ENCODE measurements at places on chromosomes 1 and 21. TPM values are rescaled to one million over a fixed set of nuclear protein-coding genes. Genes with fewer than 3 reads are reported as not detected.

ALPL gene
- total RNA-seq: not detected

CRP gene
- total RNA-seq: not detected

OR6K3 gene
- not detected for total RNA-seq

NECAP2 gene
- total RNA-seq: 147 TPM

SERPINC1 gene
- not detected for total RNA-seq

MRPS14 gene
- 15.2 TPM for total RNA-seq

CACNA1E gene
- total RNA-seq: not detected

ANXA9 gene
- total RNA-seq: not detected

MIXL1 gene
- total RNA-seq: not detected

Measured in CD4-positive, CD25-positive, alpha-beta regulatory T cell (primary cell).